ENCODE measurements at places on chromosomes 2 and 18. TPM values are rescaled to one million over a fixed set of nuclear protein-coding genes. Genes with fewer than 3 reads are reported as not detected.

The SANBR gene
- 4.7 TPM for polyA plus RNA-seq

The ABCG5 gene
- polyA plus RNA-seq, result not detected

The KCNG2 gene
- polyA plus RNA-seq, result not detected

The PTPRN gene
- 9.5 TPM for polyA plus RNA-seq

The LRRTM4 gene
- 0.10 TPM for polyA plus RNA-seq

The ASB18 gene
- polyA plus RNA-seq, result not detected

The ANKRD30B gene
- not detected for polyA plus RNA-seq

The NOSTRIN gene
- polyA plus RNA-seq, result not detected

The RNF152 gene
- polyA plus RNA-seq, result 7.9 TPM

The DNAJC27 gene
- 2.4 TPM for polyA plus RNA-seq

The MLPH gene
- 84.8 TPM for polyA plus RNA-seq

The TUBB8B gene
- polyA plus RNA-seq, result not detected

The RNF144A gene
- 17.3 TPM for polyA plus RNA-seq

DNA sequence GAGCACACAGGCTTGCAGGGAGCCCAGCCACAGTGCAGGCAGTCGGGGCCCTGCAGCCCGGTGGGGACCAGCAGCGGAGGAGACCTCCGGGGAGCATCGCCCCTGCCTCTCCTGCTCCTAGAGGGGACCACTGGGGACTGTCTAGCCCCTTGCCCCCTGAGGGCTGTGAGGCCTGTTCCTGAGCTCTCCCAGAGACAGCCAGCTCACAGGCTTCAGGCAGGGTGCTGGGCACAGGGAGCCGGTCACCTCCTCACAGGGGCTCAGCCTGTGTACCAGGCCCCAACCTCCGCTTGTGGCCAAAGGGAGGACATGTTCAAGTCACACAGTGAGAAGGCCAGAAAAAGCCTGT lies 3.5 kb upstream of the NMUR1 start:
- no peak overlapping the region for H3K27ac ChIP-seq
- no peaks in the 10 kb centered on the region for H3K4me1 ChIP-seq
- H3K4me3 ChIP-seq, result no peak overlapping the region
- DNase-seq, result no peak
- H3K27me3 ChIP-seq, result peaks cover 11% of the 10 kb centered on the region
- H3K36me3 ChIP-seq, result no peaks in the 10 kb centered on the region

DNA sequence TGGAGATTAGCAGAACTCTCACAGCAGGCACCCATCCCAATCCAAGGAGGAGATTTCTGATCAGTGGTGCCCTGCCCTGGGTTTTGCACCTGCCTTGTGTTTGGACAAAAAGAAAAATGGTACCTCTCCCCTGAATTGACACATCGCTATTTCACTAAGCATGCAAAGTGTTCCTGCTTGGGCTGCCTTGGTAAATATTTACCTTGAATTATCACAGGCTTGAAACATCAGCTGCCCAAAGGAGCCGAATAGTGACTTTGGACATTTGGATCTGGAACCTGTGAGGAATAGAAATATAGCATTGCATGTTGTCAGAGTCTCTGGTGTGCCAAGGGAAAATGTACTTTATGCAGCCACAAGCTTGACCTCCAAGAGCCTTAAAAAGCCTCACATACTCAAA lies 926.4 kb upstream of the FANCL start:
- H3K4me1 ChIP-seq, result no peaks in the 10 kb centered on the region
- no peak for DNase-seq
- no peaks in the 10 kb centered on the region for H3K27me3 ChIP-seq
- no peak overlapping the region for H3K27ac ChIP-seq
- no peak overlapping the region for H3K4me3 ChIP-seq

DNA sequence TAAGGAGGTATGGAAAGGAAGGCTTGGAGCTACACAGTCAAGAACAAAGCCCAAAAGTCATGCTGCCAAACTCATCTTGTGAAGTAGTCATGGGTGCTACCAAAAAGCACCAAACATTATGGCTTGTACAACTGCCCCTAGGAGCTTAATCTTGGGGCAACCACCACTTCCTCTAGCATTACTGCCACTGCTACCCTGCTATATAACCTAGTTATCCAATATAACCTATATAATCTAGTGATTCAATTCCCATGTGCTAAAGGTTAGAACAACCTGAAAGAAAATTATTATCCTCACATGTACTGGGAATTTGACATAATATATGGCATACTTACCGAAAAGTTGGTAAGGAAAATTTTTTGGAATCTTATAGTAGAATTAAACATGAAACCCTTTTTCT lies 102.6 kb upstream of the RBBP8 start:
- no peaks in the 10 kb centered on the region for H3K36me3 ChIP-seq
- no peak overlapping the region for H3K27ac ChIP-seq
- no peak for DNase-seq
- H3K4me1 ChIP-seq, result no peaks in the 10 kb centered on the region
- H3K27me3 ChIP-seq, result no peaks in the 10 kb centered on the region
- H3K4me3 ChIP-seq, result no peak overlapping the region

DNA sequence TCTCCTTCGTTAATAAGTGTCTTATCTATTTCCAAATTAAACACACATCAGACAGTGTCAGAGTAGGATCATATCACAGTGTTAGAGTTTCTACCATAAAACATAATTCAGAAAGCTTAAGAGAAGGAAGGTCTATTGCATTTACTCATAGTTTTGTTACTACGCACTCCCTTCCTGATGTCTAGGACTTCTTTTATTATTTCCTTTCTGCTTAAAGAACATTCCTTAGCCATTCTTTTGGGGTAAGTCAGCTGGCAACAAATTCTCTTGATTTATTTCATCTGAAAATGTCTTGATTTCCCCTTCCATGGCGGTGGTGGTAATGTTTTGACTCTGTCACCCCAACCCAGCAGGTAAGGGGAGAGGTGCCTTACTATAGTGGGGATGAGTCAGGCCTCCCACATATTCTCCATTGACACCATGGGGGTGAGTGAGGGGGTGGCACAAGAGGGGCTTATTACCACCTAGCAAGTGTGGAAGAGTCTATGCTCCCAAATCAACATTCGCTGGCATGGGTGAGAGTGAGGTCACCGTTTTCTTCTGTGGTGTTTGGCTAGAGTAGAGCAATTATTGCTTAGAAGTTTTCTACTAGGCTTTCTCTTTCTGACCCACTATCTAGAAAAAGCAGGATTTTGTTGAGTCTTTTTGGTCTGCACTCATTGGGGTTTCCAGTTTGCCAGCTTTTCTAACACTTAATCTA lies 29.9 kb downstream of the ABCB11 start:
- no peak for DNase-seq
- H3K27me3 ChIP-seq, result no peaks in the 10 kb centered on the region
- H3K36me3 ChIP-seq, result no peaks in the 10 kb centered on the region
- H3K4me1 ChIP-seq, result no peaks in the 10 kb centered on the region

GRCh38 chr2:3253913-3254441 lies 123.6 kb downstream of the EIPR1 start:
- H3K4me1 ChIP-seq, result no peaks in the 10 kb centered on the region
- H3K27me3 ChIP-seq, result no peaks in the 10 kb centered on the region
- peaks cover 20% of the 10 kb centered on the region for H3K36me3 ChIP-seq
- DNase-seq, result no peak
- H3K27ac ChIP-seq, result no peak overlapping the region

DNA sequence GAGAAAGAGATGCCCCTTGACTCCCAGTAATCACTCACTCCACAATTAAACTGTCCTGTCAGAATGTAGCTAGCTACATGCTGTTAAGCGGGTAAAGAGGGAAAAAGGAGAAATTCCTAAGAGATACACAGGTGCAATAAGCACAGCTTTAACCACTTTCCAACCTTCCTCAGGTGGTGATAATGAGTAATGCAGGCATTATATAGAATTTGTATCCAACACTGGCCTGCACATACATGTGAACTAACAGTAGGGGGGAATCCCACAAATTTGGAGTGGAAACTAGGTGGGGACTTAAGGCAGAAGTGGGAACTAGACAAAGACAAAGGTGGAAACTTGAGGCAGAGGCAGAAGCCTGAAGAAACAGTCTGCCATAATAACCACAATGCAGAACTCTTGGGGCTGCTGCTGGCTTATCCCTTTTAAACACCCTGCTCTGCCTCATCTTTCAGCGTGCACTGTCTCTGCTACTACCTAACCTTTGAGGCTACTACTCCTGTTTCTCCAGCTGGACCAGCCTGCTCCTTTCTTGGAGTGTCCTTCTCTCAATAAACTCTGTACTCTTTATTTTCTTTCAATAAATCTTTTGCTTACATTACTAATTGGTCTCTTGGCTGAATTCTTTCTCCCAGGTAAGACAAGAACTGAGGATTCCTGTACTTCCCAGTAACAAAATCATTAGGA lies 259.7 kb downstream of the PDE11A start:
- DNase-seq, result no peak
- H3K36me3 ChIP-seq, result no peaks in the 10 kb centered on the region
- peaks cover 2% of the 10 kb centered on the region for H3K4me1 ChIP-seq

GRCh38 chr2:216495656-216496055 lies 3.0 kb upstream of the RPL37A start:
- peak overlapping the region; percentile 50 for H3K27ac ChIP-seq
- no peak for DNase-seq
- no peak overlapping the region for H3K4me3 ChIP-seq
- peaks cover 28% of the 10 kb centered on the region for H3K4me1 ChIP-seq

DNA sequence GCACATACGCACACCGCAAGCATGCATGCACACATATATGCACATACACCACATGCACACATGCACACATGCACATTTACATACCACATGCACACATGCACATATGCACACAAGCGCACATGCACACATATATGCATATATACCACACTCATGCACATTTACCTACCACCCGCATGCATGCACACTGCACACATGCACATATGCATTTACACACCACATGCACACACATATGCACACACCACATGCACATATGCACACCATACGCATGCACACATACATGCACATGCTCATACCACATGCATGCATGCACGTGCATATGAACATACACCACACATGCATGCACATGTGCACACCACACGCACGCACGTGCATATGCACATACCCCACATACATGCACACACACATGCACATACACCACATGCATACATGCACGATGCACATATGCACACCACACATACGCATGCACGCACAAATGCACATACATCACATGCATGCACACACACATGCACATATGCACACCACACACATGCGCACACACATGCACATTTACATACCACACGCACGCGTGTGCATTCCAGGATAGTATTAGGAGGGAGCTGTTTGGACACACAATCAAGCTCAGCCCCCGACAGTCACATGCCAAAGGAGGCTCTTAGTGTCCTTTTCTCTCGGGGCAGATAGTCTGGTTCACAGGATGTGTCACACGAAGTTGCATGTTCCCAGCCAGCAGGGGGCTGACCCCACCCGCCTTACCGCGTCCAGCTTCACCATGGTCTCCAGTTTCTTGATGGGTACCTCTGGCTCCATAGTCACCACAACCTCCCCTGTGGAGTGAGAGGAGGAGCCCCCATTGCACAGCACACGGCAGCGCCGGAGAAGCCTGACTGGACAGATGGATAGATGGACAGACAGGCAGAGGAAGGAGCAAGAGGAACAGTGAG lies 5.9 kb downstream of the OTOF start:
- H3K4me1 ChIP-seq, result no peaks in the 10 kb centered on the region
- peak; percentile 70 for DNase-seq
- H3K36me3 ChIP-seq, result no peaks in the 10 kb centered on the region
- H3K4me3 ChIP-seq, result no peak overlapping the region
- H3K27me3 ChIP-seq, result no peaks in the 10 kb centered on the region

GRCh38 chr2:871175-871727 lies 79.4 kb upstream of the SNTG2 start:
- H3K4me1 ChIP-seq, result peaks cover 17% of the 10 kb centered on the region
- DNase-seq, result no peak
- H3K36me3 ChIP-seq, result no peaks in the 10 kb centered on the region
- H3K27ac ChIP-seq, result no peak overlapping the region

DNA sequence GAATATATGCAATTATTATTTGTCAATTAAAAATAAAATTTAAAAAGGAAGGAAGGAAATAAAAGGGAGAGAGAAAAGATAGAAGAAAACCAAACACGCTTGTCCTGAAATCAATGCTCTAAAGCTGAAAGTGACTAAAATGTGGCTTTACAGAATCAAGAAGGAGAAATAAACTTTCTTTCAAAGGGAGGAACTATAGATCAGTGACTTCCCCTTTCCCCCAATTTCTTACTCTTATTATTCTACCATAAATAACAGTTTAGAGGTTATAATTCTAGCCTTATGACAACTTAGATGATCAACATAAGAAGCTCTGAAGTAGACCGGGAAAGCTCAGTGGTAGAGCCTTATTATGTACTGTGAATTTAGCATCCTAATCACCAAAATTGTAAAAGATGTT lies 122.5 kb downstream of the ARHGAP15 start:
- H3K27ac ChIP-seq, result no peak overlapping the region
- H3K4me3 ChIP-seq, result no peak overlapping the region
- DNase-seq, result no peak
- no peaks in the 10 kb centered on the region for H3K27me3 ChIP-seq
- H3K36me3 ChIP-seq, result no peaks in the 10 kb centered on the region

DNA sequence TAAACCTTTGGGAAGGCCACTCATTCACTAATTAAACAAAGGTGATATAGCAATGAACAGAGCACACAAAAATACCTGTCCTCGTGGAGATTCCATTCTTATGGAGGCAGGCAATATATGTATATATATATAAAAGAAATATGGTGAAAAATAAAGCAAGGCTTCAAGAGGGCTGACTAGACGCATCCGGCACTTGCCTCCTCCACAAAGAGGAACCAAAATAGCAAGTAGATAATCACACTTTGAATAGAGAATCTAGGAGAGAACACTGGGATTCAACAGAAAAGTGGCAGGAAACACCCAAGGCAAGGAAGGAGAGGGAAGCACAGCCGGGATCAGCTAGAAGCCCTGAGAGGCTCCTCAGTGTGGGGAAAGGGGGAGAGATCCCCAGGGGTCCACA lies 218.4 kb upstream of the FOSL2 start:
- DNase-seq, result no peak
- no peaks in the 10 kb centered on the region for H3K27me3 ChIP-seq
- no peaks in the 10 kb centered on the region for H3K4me1 ChIP-seq
- H3K4me3 ChIP-seq, result no peak overlapping the region
- H3K36me3 ChIP-seq, result no peaks in the 10 kb centered on the region

DNA sequence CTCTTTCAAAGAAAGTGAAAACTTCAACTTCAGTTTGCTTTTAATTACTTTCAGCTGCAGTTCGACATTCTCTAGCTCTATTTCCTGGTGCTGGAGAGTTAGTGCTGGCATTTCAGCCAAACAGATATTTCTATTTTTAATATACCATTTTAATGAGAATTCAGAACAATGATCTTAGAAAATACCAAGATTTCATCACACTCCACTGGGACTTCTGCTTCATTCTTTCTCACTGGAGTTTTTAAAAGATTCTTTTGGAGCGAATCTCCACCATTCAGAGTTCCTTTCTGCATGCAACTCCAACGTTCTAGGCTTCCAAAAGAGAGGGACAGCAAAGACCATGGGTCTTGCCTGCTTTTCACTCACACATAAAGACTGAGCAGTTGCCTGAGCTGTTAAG lies 94.2 kb downstream of the CABLES1 start:
- peak overlapping the region; percentile 75 for H3K27ac ChIP-seq
- no peak for DNase-seq
- peaks cover 8% of the 10 kb centered on the region for H3K36me3 ChIP-seq
- no peak overlapping the region for H3K4me3 ChIP-seq

- H3K4me1 ChIP-seq, result peaks cover 9% of the 10 kb centered on the region
- peaks cover 11% of the 10 kb centered on the region for H3K36me3 ChIP-seq
- no peak overlapping the region for H3K4me3 ChIP-seq
- H3K27me3 ChIP-seq, result no peaks in the 10 kb centered on the region
- H3K27ac ChIP-seq, result no peak overlapping the region
Measured at GRCh38 chr2:197863744-197864143, 59.4 kb downstream of the PLCL1 start.
